ENCODE measurements at places on chromosomes 1 and 21. TPM values are rescaled to one million over a fixed set of nuclear protein-coding genes. Genes with fewer than 3 reads are reported as not detected.
A peak's percentile ranks its signal among the peaks of the same experiment; 100 is the strongest.

Gene GADD45A
- 18.5 TPM for polyA plus RNA-seq

Gene UBXN11
- 8.3 TPM for polyA plus RNA-seq

Gene SIM2
- polyA plus RNA-seq, result not detected

GRCh38 chr1:184973272-184974055, 844 bp downstream of the NIBAN1 start:
- DNase-seq, result peak; percentile 66

DNA sequence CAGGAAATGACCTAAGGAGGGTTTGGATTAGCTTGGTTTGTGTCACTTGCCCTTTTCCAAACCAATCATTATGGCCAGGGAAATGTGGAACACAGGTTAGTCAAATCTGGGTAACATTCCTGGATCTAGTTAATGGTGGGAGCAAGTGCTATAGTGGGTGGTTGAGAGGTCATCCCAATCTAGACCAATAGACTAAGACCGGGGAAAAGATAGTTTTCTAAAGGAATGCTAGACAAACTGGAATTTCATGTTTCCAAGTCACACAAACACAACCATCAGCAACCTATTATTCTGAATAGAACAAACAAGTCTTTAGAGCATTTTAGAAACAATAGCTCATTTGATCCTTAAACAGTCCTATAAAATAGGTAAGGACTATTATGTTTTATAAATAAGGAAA, 4.3 kb upstream of the MAN1A2 start:
- no peak for DNase-seq

GRCh38 chr1:86826856-86827255, 87.1 kb downstream of the SELENOF start:
- DNase-seq, result no peak

DNA sequence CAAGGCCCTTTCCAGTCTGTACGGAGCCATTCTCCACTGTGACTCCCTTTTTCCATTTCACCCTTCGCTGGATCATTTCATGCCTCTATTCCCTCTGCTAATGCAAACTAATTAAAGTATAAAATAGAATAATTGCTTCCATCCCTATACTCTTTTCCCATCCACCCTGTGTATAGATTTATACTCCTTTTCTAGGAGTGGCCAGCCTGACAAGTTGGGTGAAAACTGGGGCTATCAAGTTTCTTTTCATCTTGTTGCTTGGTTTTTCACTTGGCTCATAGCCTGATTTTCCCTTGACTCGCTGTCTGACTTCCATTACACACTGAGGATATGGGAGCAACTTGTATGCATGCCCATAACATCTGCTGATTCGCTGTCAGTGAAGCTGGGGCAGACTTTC, 107.0 kb downstream of the PLXNA2 start:
- DNase-seq, result no peak

GRCh38 chr1:19797827-19798226, 1.9 kb downstream of the TMCO4 start:
- DNase-seq, result no peak

DNA sequence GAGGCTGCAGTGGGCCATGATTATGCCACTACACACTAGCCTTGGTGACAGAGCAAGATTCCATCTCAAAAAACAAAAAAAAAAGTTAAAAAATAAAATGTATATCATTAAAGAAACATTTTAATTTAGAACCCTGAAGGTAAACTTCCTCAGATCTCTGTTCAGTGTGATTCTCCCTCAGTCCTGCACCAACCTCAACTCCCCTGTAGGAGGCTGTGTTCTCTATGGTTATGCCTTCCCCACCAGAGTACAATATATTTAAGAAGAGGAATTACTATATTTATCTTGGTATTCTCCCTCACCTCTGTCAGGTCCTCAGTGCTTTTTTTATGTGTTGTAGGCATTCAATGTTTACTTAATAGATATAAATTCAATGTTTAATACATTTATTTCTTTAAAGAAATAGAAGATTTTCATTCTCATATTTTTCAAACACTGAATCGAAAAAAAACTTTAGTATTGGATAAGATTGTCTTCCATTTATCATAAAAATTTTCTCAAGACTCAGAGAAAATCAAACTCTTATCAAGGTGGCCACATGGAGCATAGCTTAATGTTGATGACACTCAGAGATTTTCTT, 4.8 kb upstream of the LRRC8B start:
- DNase-seq, result peak; percentile 26

- DNase-seq, result no peak
These were observed 52.8 kb upstream of the FOXD3 start for GRCh38 chr1:63269571-63269970.

DNA sequence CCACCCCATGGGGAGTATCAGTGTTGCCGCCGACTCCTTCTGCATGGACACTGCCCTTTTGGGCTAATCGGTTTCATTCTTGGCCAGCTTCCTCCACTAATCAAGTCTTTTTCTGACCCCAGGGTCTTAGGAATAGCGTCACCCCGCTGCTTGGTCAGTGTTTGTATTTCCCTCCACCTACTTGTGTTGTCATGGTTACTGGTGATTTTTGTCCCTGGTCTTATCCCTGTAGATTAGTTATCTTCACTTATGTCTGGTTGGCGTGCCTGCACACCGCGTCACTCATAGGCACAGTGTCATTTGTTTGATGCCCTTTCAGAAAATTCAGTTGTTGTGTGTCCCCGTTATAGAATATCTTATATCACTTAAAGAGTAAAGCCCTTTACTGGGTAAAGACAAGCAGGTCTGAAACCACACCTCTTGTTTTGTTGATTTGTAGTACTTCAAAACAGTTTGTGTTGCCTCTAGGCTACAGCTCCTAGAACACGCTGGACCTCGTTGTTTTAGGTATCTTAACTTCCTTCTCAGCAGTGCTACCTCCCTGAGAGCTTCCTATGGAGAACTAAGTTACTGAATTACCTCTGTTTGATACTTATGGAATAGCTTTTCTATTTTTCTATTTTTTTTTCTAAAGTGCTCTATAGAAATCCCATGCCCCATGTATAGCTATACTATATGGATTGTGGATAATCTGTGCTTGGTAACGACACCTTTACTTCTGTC, 868 bp downstream of the PPP1R12B start:
- DNase-seq, result no peak

DNA sequence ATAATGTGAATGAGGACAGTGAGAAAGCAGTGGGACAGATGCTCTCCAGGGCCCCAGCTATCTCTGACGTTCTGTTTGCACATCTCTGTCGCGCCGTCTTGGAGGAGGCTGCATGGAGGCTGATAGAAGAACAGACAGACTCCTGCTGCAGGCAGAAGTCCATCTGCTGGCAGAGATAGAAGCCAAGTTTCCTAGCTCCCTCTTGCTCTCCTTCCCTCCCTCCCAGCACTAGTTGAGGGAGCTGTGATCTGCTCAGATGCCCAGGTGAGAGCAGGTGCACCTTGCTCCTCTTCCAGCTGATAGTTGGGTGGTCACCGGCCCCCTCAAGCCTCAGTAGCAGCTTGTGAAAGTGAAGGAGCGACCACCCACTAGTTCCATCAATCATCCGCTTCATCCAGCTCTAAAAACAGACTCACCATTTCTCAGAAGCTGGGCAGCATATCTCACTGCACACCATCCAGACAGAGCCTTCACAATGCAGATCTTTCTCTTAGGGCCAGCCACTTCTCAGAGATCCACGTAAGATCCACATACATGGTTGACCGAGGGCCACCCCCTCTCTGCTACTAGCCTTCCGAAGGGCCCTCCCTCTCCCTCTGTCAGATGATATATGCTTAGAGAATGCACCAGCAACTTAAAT, 12.9 kb downstream of the LRRN2 start:
- DNase-seq, result no peak

DNA sequence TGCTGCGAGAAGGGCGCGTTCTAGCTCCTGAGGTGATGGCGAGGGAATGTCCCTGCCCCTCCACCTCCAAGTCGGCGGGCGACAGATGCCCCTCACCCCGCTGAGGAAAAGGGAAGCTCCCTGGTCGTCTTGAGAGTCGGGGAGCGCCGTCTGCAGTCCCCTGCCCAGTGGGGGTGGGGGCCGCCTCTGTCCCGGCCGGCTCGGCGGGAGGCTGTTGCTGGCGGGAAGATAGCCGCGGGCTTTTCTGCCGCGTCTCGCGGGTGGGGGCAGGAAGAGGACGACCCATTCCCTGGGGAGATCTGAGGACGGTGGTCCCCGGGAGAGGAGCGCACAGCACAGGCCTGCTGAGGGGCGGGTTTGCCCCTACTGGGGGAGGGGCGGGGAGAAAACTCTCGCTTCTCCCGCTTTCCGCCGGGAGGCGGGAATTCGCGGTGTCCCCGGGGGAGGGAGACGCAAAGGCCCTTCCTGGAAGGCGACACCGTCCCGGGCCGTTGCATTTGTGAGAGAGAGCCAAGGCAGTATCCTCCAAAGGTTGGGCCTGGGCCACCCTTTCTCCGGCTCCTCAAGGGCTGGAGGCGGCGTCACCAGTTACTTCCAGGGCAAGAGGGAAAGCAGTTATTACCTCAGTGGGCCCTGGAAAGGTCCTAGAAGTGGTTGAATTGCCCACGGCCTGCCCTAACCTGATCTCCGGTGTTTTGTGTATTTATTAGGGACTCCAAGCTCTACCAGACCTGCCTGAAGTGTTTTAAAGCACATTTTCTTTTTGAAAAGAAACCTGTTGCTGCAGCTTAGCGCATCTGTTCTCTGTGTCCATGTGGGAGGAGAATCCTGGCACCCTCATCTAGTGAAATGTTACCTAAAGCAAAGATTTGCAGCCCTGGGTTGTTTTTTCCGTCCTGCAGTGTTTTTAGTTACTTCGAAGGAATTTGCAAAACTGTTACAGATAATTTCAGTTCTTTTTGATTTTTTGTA, 648 bp downstream of the S100PBP start:
- peak; percentile 7 for DNase-seq

DNA sequence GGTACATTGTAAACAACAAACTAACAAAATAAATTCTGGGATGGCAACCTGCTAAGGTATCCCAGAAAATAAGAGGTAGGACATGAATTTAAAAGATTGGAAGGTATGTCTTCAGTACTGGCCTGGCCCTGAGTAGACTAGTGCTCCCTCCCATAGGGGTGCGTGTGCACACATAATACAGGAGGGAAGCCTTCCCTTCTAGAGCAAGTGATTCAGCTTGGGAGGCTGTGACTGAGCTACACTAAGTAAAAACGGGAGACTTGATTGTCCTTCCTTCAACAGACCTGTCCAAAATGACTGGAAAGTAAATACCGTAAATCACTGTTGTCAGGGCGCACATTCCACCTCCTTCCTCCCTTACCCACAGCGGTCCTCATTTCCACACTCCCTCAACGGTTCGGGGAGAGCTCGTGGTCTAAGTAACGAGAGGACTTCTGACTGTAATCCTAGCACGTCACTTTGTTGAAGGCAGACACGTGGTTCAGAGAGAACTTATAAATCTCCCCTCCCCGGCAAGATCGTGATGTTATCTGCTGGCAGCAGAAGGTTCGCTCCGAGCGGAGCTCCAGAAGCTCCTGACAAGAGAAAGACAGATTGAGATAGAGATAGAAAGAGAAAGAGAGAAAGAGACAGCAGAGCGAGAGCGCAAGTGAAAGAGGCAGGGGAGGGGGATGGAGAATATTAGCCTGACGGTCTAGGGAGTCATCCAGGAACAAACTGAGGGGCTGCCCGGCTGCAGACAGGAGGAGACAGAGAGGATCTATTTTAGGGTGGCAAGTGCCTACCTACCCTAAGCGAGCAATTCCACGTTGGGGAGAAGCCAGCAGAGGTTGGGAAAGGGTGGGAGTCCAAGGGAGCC, at the start of gene TGFB2:
TSS of gene TGFB2 (plus strand) at position 523 of the 859 bp plus-strand sequence. CDS start 1,366 bp downstream, outside the sequence.
- DNase-seq, result no peak

GRCh38 chr1:232792949-232793348, 12.3 kb upstream of the MAP10 start:
- DNase-seq, result no peak

DNA sequence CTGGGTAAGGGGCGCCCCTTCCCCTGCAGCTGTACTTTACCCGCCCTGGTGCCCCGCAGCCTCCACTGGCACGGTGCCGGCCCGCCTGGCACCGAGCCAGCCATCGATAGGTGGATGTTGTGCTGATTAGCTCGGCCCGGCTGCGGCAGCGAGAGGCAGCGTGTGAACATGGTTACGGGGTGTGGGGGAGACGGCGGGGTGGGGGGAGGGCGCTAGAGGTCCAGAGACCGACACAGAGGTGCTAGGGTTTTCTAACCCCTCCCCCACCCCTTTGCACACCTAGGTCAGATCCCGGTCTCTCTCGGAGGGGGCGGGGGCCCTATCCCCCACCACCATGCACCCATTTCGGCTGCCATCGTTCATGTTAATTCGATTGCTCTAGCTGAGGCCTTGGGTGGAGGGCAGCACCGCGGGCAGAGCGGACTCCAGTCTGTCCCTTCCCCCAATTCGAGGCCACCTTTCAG, 6.7 kb downstream of the EFNA4 start:
- no peak for DNase-seq

All from immature natural killer cell (primary cell).